ENCODE measurements at places on chromosomes 6 and 20.
A peak's percentile ranks its signal among the peaks of the same experiment; 100 is the strongest.

GRCh38 chr6:84866715-84867114, 102.3 kb upstream of the TBX18 start:
- no peak for DNase-seq

GRCh38 chr6:36907781-36908180, 22.0 kb downstream of the C6orf89 start:
- DNase-seq: no peak

GRCh38 chr6:75283907-75284631, 523 bp downstream of the TMEM30A start:
- DNase-seq: no peak

GRCh38 chr6:144662812-144663365, 377.8 kb downstream of the UTRN start:
- no peak for DNase-seq

- DNase-seq: no peak
Observed at GRCh38 chr20:33465481-33466302, 22.1 kb upstream of the SNTA1 start.

DNA sequence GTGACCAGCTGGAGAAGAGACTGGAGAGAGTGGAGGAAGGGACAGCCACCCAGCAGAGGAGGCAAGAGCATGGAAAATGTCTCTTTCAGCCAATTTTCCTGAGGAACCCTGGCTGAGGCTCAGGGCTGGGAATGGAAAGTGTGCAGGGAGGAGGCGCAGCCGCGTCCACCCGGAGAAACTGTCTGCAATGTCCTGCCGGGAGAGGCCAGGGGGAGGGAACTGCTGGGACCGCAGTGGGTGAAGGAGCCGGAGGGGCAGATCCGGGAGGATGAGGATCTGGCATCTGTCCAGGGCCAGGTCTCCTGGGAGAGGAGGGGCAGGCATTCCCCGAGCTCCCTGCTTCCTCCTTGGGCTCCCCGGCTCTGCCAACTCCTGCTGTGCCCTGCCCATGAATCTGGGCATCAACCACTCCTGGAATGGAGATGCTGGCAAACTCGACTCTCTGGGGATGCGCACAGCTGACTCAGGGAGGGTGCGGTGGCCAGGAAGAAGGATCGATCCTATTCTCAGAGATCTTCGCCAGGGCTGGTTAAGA, 17.4 kb upstream of the HM13 start:
- DNase-seq: no peak

GRCh38 chr6:123467392-123467791, 169.4 kb downstream of the TRDN start:
- no peak for DNase-seq

- DNase-seq: peak; percentile 49
Observed at GRCh38 chr20:53917145-53918019, 153.0 kb downstream of the BCAS1 start.

GRCh38 chr6:95574811-95575210, 2.5 kb upstream of the MANEA start:
- DNase-seq: no peak

Data from RCC 7860 (cell line).